ENCODE measurements at places on chromosomes 6 and 20.

GRCh38 chr6:90068264-90068663, 174.0 kb downstream of the GJA10 start:
- DNase-seq, result no peak

- DNase-seq, result peak; percentile 20
These were observed 286.6 kb downstream of the TENT5A start for GRCh38 chr6:81465859-81466258.

- no peak for DNase-seq
These were observed 6.0 kb downstream of the HSF2 start for GRCh38 chr6:122405417-122405816.

DNA sequence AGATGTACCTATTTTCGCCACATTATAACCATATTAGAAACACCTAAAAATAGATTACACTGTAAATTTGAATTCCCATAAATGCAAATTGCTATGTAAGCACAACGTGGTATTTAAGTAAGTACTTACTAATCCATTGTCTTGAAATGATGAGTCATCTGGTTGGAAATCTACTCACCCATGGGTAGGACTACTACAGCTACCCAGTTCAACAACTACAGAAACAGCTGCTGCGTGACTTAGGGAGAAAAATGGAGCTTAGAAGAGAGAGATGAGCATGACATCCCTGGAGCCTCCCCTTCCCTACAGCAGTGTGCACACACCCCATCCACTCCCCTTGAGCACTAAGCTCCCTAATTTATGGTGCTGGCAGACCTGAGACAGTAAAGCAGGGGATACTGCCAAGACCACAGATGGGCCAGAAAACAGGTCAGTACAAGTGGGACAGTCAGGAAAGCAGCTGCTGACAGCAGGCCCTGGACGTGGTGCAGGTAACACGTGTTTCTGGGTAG, 26.9 kb downstream of the RRAGD start:
- DNase-seq, result no peak

DNA sequence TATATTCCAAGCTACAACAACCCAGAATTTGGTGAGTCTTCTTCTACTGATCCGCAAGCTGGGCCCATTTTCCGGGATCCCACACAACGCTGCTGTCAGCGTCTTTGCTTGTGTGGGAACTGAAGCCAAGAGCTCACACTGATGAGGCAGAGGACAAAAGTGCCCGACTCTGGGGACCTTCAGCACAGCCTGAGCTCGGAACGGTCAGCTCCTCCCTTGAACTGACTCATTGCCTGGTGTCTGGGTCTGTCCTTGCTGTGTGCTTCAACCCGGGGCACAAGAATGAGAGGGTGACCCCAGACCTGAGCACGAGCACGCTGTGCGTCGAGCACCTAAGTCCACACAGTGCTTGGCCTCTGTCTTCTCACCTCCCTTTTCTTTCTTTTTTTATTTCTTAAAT, 33.5 kb downstream of the DACT2 start:
- DNase-seq, result no peak

DNA sequence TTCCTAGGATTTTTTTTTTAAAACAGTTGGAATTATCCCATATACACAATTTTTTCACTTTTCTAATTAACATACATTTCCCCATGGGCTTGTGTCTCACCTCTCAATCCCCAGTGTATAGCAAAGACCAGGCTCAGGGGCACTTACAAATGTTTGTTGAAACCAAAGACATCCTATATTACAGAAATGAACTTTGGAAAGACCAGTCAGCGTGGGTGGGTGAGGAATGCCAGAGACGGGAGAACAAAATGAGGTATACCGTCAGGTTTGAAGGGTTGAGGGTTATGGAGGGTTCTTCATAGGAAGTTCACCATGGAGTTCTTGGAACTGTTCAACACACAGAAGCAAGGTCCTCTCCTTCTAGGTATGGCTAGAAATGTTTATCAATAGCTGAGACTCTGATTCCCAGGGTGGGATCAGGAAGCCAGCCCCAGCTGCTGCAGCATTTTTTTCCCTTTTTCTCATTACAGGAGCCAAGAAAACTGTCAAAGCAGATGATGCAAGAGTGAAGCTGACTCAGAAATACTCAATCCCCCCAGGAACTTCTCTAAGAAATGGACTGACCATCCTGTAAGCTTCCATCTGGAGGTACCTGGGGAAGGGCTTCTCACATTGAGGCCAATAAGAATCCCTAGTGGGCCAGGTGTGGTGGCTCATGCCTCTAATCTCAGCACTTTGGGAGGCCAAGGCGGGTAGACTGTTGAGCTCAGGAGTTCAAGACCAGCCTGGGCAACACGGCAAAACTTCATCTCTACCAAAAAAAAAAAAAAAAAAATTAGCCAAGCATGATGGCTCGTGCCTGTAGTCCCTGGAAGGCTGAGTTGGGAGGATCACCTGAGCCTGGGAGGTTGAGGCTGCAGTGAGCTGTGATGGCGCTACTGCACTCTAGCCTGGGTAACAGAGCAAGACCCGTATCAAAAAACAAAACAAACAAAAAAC, 15.9 kb upstream of the TBC1D20 start:
- no peak for DNase-seq

GRCh38 chr6:40724886-40725285, 137.7 kb upstream of the LRFN2 start:
- DNase-seq, result no peak

DNA sequence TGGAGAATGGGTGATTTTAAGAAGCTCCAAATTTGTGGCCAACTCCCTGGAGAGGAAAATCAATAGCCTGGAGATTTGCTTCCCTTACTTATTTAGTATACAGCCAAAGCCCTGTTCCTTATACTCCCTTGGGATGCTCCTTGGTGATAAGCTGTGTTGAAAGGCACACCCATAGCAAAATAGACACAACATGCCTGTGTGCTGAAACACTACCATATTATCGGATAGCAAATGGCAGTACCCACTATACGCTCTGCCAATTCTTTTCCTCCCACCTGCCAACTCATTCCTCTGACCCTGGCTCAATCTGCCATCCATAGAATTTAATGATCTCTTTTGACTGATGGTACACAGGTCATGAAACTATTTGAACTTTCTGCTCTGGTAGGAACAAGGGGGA, 98.2 kb downstream of the CLIC5 start:
- no peak for DNase-seq

DNA sequence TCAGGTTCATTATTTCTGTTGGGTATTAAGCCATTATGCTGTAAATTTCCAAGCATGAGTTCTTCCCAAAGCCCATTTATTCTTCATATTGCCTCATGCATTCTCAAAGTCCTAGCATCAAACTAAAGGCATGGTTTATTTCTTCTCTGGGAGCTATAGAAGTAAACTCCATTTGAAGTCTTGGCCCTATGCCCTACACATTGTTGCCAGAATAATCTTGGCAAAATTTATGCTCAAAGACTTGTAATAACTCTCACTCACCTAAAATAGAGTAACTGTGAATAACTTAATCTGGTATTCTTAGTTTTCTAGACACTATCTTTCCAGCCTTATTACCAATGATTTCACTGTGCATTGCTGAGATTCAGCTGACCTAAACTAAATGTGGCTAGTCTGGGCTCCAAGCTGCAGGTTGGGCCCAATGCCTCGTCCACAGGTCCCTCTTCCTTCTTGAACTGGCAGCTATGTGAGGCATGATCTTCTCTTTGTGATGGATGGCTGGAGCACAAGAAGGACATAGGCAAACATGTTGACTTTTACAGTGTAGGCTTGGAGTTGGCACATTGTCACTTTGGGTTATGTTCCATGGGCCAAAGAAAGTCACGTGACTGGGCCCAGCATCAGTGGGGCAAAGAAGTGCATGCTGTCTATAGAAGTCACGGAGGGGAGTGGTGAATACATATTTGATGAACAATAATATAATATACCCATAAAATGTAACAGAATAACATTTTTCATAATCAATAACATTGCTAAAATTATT, 39.1 kb upstream of the ANKEF1 start:
- no peak for DNase-seq

- no peak for DNase-seq
These were observed 16.6 kb downstream of the GJA10 start for GRCh38 chr6:89910902-89911240.

GRCh38 chr6:8670792-8671191, 235.4 kb upstream of the SLC35B3 start:
- peak; percentile 44 for DNase-seq

DNA sequence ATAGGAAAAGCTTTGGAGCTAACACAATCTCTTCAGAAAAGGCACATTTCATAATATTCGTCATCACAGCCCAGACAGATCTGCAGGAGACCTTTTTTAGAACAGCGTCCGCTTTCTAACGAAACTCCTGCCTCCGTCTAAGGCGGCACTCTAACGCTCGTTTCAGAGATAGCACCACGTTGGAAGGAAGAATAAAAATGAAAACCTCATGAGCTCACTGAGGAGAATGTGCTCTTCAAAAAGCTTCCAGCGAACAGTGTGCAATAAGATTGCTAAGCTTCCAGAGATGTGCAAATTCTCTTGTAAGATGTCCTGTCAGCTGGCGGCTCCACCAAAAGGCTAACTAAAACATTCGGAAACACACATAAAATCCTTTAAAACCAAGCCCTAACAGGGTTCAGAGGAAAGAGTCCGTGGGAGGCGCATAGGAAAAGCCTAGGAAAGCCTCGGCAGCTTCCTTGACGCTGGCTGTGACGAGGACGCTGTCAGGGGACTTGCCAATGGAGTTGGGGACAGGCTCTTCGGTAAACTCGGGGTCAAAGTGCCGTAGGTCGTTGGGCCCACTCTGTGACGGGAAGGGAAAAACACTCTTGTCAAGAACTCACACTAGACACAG, 117.6 kb upstream of the SLC2A12 start:
- DNase-seq, result no peak

GRCh38 chr6:53679446-53679933, 13.9 kb upstream of the KLHL31 start:
- no peak for DNase-seq

- no peak for DNase-seq
These were observed 112.5 kb downstream of the SCML4 start for GRCh38 chr6:107711412-107712236.

- no peak for DNase-seq
These were observed 1579.3 kb downstream of the HACE1 start for GRCh38 chr6:103280417-103280816.

- no peak for DNase-seq
These were observed 14.7 kb downstream of the TRPC4AP start for GRCh38 chr20:35077872-35078271.

- no peak for DNase-seq
These were observed 4.5 kb upstream of the TREM2 start for GRCh38 chr6:41167173-41167963.

DNA sequence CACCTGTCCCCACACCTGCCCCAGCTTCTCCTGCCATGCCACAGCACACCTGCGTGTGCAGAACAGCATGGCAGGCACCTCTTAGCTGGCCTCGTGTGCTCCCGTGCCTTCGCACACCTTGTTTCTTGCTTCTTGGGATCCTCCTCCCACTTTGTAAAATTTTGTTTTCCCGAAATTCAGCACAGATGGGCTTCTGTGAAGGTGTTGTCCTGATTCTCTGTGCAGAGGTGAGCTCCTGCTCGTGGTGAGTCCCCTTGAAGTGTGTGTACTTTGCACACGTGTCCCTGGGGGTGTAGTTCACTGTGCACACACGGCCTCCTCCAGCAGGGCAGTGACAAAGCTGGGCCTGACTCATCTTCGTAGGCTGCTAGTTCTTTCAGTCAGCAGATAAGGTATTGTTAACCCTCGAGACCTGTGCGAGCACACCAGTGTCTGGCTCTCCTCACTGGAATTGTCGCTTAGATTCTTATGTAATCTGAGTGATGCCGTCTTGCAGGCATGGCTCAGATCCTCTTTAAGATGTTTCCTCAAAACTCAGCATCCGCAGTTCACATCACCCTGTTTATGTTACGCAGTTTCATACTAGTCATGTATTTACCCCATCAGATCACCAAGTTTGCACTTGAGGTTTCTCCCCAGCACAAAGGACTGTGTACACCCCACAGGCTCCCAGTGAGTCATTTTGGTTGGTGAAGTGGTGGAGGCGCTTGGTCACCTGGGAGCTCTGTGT, 77.7 kb downstream of the CDYL start:
- DNase-seq, result no peak

DNA sequence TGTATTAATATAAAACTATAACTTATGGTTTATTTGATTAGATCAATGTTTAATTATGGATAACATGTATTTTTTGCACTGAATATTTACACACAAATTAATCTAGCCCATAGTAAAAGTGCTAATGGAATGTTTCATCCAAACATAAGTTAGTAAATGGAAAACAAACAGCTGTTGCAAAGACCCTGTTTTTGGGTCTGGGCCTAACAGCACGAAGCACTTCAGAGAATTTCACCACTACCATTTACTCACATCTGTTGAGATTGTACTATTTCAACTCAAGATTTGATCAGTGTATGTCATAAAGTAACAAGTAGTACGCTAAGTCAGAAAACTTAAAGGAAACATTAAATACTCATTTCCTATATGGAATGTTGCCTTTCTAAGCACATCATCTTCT, 359.6 kb downstream of the LAMA2 start:
- no peak for DNase-seq

GRCh38 chr6:118333772-118334171, 214.3 kb upstream of the PLN start:
- DNase-seq, result no peak

DNA sequence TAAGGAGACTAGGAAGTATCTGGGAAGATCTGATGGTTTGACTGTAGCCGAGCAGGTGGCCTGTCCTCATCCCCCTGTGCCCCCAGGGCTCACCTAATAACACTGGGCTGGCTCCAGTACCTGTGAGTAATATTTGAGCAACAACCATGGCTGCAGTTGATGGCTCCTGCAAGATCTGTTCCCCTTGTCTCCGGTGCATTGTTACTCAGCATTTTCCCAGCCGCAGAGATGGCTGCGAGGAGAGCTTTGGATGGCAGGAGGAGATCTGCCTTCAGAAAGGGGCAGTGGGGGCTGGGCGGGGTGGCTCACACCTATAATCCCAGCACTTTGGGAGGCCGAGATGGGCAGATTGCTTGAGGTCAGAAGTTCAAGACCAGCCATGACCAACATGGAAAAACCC, 39.3 kb downstream of the PTK7 start:
- no peak for DNase-seq

DNA sequence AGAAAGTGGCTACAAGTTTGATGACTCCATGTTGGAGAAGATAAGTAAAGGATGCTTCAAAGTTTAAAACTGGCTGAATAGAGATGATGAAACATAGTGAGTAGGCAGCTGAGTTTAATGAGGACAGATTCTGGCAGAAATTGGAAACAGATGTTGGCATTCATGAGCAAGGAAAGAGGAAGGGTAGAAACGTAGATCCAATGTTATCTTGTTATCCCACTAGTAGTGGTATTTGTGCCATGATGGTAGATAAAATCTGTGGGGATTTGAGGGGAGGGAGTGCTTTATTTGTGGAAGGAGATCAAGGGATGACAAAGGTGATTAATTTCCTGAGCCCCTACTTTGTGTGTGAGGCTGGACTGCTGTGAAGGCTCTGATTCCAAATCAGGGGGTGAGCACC, 69.5 kb downstream of the MRAP2 start:
- no peak for DNase-seq

DNA sequence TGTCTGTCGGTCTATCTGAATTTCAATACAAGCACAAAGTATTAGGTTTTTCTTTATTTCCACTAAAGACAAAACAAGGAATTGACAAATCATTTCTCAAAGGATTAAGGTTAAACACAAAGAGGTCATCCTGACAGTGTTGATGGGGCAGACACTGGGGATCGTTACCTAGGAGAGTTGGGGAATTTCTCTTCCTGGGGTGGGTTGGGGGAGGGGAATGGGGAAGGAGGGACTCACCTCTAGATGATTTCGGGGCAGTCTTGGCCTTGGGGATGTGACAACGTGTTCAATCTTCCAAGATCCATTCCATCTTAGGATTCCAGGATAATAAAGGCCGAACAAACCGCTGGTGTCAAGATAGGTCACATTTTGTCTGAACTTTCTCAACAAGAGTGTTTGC, 35.4 kb upstream of the FOXA2 start:
- no peak for DNase-seq

- no peak for DNase-seq
These were observed 3.0 kb downstream of the ZBP1 start for GRCh38 chr20:57617079-57617795.
